Epithelial cell of esophagus (primary cell): ENCODE measurements at places on chromosomes 11 and 22.

DNA sequence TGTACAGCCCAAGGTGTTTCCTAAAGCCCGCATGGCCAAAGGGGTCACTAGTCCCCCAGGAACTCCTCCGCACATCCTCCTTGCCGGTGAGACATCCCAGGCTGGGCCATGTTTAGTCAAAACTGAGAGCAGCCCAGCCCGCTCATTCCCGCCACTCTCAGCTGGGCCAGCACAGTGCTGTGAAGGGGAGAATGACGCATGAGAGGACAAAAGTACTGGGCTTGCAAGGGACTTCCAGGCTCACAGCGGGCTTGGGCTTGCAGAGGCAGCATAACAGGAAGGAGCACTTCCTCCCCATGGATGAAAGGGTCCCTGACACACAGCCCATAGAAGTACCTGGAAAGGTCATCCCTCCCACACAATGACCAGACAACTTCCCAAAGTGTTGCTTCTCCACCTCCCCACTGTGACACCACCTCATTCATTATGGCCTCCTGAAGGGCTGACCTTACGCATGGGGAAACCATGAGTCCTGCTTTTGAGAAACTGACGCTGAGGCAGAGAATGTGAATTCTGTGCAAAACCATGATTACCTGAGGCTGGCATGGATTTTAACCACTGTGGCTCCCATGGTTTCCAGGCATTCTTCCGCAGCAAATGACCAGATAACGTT lies 19.1 kb downstream of the ETS1 start:
- DNase-seq = peak; percentile 42

DNA sequence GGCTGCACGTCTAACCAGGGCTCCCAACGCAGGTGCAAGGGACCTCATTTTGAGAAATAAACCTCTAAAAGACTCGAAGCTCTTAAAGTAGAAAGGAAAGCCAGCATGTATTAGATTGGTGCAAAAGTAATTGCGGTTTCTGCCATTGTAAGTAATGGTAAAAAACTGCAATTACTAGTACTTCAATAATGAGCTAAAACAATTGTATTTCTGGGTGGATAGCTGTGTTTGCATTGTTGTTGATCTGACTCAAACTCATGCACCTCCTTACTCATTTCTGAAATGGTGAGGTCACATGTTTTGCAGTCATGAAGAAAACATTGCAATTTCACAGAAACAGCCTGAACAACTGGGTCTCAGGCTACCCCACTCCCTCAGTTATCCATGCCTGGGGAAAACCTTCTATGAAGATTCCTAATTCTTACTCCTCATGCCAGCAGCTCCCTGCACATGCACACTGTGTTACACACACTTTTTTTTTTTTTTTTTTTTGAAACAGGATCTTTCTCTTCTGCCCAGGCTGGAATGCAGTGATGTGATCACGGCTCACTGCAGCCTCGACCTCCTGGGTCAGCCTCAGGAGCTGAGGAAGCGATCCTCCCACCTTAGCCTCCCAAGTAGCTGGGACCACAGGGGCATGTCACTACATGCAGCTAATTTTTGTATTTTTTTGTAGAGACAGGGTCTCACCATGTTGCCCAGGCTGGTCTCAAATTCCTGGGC lies 24.6 kb downstream of the VWCE start:
- peak; percentile 75 for DNase-seq

DNA sequence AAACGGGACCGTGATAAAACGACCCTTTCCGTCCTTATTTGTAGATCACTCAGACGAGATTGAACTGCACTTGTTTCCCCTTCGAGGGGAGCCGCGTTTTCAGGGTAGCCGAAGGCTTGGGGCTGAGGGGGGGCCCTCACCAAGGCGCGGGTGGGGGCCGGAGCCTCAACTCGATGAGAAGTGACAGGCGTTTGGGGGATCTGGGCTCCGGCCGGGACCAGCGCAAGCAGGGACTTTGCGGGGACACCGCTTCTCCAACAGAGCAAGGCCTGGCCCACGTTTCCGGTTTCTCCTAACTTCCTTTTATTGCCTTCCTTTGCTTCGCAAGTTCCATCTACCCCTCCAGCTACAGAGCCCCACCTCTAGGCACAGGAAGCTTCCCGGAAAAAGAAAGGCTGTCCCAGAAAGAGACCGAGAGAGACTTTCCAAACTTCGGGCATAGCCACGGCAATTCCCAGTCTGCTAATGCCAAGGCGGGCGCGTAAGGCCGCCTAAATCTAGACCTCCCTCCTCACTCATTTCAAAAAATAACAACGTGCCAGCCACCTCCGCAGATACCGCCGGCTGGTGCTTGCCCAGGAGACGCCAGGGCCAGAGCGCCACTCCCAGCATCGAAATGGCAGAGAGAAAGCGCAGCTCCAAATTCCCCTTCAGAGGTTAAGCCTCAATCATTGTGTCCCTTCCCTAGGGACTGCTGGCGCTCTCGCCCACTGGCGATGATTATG lies 6.6 kb downstream of the PAX6 start:
- DNase-seq = no peak

GRCh38 chr22:47030881-47031627 lies 268.6 kb downstream of the TBC1D22A start:
- no peak for DNase-seq

- DNase-seq = no peak
These were observed 110.0 kb downstream of the TIMP3 start for GRCh38 chr22:32911503-32911902.

DNA sequence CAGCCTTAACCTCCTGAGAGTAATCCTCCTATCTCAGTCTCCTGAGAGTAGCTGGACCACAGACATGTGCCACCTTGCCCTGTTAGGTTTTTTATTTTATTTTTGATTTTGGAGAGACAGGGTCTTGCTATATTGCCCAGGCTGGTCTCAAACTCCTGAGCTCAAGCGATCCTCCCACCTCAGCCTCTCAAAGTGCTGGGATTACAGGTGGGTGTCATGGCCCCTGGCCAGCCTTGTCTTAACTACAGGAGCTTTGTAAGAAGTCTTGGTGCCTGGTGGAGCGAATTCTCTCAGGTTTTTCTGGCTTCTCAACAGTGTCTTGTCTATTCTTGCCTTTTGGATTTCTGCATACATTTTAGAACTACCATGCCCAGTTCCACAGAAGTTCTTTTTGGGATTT lies 546.4 kb downstream of the TBC1D22A start:
- no peak for DNase-seq

DNA sequence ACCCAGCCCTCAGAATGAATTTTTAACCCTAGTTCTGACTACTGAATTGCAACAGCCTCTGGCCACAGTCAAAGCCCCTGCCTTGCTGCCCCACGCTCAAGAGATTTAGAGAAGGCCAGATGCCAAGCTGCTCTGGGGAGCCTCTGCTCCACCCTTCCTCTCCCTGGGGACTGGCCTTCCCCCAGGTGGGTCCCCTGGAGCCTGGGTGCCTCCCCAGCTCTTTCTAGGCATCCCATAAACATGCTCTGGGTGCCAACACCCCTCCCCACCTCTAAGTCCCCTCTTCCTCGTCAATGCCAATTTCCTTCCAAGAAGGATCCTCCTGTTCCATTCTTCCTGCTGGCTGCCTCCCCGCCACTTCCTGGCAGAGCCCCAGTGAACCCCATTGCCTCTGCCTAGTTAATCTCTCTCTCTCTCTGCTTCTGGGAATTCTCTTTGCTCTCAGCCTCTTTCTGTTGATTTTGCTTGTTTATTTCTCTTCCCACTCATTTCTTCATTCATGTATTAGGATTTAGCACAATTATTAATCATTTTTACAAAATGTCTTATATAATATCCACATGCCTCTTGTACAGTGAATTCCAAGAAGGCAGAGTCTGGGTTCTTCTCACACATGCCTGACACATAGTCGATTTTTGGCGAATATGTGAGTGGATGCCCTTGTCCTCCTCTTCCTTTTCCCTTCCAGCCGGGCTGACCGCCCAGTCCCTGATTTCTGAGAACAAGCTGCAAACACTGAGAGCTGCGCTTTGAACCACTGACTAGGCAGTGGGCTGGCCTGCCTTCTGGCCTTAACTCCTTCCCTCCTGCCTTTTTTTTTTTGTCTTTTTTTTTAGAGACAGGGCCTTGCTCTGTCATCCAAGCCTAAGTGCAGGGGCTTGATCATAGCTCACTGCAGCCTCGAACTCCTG lies 17.5 kb downstream of the UQCR10 start:
- DNase-seq = no peak

GRCh38 chr22:23603266-23603665 lies 23.2 kb upstream of the IGLL1 start:
- no peak for DNase-seq

DNA sequence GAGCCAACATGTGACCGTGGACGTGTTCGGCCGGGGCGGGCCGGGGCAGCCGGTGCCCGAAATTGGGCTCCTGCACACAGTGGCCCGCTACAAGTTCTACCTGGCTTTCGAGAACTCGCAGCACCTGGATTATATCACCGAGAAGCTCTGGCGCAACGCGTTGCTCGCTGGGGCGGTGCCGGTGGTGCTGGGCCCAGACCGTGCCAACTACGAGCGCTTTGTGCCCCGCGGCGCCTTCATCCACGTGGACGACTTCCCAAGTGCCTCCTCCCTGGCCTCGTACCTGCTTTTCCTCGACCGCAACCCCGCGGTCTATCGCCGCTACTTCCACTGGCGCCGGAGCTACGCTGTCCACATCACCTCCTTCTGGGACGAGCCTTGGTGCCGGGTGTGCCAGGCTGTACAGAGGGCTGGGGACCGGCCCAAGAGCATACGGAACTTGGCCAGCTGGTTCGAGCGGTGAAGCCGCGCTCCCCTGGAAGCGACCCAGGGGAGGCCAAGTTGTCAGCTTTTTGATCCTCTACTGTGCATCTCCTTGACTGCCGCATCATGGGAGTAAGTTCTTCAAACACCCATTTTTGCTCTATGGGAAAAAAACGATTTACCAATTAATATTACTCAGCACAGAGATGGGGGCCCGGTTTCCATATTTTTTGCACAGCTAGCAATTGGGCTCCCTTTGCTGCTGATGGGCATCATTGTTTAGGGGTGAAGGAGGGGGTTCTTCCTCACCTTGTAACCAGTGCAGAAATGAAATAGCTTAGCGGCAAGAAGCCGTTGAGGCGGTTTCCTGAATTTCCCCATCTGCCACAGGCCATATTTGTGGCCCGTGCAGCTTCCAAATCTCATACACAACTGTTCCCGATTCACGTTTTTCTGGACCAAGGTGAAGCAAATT lies 1.8 kb downstream of the FUT4 start:
- DNase-seq = peak; percentile 58

DNA sequence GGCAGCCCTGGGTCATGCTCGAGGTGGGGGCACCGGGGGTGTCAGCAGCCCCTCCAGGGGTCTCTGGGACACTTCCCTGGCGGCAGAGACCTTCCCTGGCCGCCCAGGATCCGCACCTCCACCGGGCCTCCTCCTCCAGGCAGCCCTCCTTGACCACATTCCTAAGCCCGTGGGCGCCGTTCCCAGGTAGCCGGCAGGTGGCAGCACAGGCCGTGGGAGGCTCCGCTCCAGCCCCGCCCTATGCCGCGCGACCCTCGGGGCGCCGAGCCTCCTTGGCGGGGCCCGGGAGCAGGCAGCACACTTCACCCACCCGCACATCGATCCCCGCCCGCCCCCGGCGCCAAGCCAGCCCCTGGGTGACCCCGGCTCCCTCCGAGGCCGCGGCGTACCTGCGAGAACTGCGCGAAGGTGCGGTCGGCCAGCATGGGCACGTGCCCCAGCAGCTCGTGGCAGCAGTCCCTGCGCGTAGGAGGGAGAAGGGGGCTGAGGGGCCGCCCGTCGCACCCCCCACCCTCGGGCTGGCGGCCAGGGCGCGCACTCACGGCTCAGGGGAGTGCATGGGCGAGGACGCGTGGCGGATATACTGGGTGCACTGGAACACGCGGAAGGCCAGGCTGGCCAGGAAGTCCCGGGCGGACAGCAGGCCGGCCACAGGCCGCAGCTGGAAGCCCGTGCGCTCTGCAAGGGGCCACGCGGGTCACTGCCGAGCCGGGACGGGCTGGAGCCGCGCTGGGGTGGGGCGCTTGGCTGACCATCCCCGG lies 5.3 kb upstream of the INS start:
- peak; percentile 30 for DNase-seq

DNA sequence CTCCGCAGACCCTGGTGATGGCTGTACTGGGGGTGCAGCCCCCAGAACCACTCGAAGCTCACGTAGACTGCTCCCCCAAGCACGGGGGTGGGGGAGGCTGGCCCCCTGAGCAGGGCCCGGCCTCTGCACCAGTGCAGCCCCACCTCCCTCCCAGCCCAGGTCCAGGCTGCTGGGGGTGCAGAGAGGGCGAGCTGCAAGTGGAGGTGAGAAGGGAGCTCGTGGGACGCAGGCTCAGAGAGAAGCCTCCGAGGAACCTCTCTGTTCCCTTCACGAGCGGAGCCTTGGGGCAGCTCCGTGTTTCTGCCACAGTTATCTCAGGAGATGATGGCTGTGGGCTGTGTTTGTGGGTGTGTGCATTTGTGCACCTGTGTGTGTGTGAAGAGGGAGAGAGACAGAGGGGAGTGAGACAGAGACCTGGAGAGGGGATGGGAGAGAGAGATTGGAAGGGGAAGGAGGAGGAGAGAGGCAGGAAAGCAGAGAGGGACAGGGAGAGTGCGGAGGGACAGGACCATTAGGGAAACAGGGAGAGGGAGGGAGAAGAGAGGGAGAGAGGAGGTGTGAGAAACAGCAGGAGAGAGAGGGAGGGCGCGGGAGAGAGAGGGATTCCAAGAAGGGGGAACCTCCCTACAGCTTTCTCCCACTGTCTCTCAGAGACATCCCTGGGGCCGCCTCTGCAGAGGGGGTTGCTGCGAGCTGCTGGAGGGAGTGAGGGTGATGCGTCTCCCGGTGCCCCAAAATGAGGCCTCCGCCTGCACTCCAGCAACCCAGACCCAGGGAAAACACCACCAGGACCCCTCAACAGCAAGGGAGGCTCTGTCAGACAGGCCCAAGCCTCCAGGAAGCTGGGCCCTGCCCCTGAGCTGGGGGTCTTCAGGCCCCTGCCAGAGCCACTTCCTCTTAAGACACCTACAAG lies 1488.6 kb downstream of the BRD1 start:
- DNase-seq = no peak

DNA sequence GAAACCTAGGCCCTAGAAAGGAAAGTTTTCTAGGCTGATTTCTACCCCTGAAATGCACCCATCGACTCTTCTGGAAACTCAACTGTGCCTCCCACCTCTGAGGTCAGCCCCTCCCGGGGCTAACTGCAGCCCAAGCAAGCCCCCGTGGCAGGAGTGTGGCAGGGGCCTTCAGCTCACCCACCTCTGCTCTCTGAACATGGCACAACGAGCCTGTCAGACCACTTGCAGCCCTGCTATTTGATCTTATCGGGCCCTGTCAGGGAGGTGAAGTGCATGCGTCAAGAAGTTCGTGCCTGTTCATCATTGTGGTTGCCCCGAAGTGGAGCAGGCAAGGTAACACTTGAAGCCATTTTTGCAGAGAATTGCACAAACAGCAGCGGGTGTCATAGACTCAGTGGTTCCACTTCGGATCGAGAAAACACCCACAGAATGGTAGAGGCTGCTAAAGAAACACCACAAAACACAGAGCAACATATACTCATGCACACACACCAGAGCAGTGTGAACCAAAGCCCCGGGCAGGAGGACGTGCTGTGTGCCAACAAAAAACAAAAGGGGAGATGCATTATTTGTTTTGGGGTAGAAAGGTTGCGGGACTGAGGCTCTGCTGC lies 262.7 kb downstream of the ETS1 start:
- no peak for DNase-seq

GRCh38 chr11:20047006-20047768 lies 113.1 kb downstream of the DBX1 start:
- DNase-seq = no peak

GRCh38 chr11:20055312-20055711 lies 105.0 kb downstream of the DBX1 start:
- DNase-seq = peak; percentile 78

- peak; percentile 41 for DNase-seq
These were observed 888.5 kb downstream of the NTM start for GRCh38 chr11:132258875-132259274.

- peak; percentile 75 for DNase-seq
These were observed 68.4 kb downstream of the IGLL5 start for GRCh38 chr22:22955866-22956535.
